HTR-8/SVneo (cell line): ENCODE measurements at places on chromosomes 7 and 10.

DNA sequence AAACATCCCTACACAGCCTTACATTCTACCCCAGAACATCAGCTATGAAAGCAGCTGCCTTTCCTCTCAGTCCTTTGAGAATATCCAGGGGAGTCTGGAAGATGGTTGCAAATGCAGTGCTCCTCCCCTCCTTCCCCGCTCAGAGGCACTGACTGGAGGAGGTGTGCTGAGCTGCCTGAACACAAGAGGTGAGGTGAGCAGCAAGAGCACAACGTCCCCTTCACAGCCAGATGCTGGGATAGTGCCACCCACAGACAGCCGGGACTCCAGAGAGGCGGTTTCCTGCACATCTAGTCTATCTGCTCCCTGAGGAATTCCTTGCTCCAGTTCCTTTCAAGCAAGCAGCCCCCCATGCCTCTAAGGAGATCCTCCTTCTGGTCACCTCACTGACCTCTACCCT is 74.2 kb downstream of the EZH2 start:
- no peak for DNase-seq

- no peak for DNase-seq
Measured at GRCh38 chr7:25714013-25714412, 438.0 kb upstream of the NFE2L3 start.

GRCh38 chr7:106015381-106016218 is 52.5 kb downstream of the CDHR3 start:
- no peak for DNase-seq

DNA sequence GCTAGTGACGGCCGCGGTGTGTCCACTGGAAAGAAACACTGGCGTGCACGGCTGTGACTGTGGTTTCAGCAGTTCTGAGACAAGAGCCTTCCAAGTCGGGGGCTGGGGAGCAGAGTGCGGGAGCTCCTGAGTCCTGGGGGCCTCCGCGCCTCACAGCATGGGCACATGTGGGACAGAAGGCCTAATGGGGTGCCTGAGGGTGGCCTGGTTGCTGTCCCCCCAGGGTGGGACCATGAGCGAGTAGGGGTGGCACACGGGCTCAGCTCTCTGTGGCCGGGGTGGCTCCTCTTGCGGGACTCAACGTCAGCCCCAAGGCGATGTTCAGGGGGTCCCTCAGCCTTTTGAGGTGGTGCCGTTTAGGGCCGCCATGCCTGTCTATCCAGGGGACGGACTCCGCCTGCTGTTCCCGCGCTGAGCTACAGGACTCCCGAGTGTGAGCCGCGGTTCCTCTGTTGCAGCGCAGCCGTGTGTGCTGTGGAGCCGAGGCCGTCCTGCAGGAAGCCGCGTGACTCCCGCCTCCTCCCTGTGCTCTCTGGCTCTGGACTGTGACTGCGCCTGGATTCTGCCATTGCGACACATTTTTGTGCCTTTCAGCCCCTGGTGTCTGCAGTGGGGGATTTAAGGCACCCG is 23.5 kb upstream of the CHST12 start:
- DNase-seq: no peak

GRCh38 chr7:107322015-107322414 is 147.8 kb upstream of the GPR22 start:
- DNase-seq: no peak

- DNase-seq: no peak
Measured at GRCh38 chr7:47666164-47666862, 84.4 kb upstream of the TNS3 start.

DNA sequence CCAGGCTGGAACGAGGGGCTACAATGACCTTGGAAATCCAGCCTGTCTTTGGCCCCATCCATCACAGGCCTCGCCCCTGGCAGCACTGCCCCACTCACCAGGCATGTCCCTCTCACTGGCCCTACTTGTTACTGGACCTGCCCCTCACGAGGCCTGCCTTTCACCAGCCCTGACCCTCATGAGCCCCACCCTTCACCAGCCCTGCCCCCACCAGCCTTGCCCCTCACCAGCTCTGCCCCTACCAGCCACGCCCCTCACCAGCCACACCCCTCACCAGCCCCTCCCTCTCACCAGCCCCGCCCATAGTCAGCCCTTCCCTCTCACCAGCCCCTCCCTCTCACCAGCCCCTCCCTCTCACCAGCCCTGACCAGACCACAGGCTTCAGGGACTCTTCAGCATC is 57.8 kb downstream of the COL26A1 start:
- DNase-seq: no peak
